ENCODE measurements at places on chromosomes 2 and 18.

- peak; percentile 74 for DNase-seq
Measured at GRCh38 chr2:128309280-128310093, 9.2 kb downstream of the HS6ST1 start.

DNA sequence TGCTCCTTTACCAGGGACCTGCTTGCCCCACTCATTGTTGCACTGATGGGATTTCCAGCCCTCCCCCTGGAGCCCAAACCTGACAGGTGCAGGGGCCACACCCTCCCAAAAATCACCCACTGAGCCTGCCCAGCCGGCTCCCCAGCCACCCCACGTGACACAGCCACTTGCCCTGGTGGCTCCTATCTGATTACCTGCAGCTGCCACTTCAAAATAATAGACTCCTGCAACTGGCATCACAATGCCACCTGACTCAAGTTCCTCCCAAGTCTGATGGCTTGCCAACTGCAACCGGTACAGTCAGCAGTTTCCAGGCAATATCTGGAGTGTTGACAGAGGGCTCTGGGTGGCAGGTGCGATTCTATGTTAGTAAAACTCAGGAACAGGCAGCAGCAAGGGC, 66.2 kb downstream of the CRACDL start:
- no peak for DNase-seq

DNA sequence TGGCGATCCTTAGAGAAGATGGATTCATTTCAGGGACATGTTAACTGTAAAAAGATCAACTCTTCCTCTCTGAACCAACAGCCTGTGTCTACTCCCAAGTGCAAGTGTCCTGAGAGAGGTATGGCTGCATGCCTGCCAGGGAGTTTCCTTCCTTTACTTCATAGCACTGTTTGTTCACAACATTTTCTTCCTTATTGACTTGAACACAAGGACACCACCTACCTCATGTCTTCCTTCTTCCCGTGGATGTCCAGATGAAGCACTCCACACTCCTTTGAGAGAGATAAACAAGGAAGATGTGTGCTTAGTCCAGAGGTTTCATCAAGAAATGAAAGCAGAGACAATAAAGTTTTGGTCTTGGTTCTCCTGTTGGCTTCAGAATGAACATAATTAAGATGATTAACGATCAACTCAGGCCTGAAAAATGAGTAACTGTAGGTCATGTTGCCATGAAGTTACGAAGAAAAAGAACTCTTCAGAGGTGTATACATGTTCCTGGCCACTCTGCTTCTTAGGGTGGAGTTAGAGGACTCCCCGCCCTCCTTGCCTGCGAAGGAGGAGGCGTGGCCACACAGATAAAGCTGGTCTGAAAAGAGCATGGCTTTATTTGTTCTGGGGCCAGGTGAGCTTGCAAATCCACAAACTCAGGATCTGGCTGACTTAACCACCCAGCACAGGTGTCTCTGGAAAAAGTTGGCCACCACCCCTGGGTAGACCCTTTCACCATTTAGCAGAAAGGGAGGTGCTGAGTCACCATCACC, 155.0 kb upstream of the KCTD1 start:
- no peak for DNase-seq

DNA sequence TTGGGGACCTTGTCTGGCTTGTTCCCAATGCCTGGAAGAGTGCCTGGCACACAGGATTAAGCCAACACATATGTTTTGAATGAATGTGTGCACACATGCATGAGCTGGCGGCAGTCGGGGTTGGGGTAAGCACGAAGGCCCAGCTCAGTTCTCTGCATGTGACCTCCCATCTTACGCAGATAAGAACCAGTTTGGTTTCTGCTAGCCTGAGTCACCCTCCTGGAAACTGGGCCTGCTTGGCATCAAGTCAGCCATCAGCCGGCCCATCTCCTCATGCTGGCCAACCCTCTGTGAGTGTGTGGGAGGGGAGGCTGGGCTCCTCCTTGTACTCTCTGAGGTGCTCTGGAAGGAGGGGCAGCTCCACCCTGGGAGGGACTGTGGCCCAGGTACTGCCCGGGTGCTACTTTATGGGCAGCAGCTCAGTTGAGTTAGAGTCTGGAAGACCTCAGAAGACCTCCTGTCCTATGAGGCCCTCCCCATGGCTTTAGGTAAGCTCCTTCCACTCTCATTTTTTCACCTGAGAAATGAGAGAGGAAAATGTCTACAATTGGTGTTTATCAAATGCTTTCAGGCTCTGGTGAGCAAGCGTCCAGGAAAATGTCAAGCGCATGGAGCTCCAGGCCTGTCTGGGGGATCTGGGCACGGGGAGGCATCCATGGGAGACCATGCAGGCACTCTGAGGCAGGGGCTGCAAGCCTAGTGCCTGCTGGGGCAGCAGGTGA, 9.7 kb upstream of the IL1RN start:
- DNase-seq: peak; percentile 93

Data from erythroblast (primary cell).